Epithelial cell of prostate (primary cell): ENCODE measurements at places on chromosomes 5 and 9.

DNA sequence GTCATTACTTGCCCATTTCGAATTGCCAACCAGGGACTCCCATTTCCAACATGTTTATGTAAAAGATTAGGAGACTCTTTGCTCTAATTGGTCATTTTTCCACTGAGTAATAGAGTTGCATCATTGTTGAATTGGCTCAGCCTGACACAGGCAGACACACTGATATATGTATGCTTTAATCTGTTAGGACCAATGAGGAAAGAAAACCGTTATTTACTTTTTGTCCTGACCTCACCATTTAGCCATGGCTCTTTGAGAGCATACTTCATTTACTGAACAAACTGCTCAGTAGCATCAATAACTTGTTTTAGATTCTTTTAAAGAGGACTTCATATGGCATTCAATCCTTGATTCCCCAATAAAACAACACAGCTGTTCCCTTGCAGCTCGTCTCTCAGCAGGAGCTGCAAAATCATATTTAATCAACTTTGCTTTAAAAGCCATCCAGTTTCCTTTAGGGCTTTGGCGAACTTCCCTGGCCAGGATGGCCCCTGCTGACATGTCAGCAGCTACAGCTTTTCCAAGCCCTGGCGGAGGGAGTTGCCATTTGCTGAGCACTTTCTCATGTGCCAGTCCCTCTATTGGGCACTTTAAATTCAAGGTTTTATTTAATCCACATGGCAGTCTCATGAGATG, 251.5 kb upstream of the TNC start:
- DNase-seq: no peak

- DNase-seq: no peak
Observed at GRCh38 chr9:3810231-3810630, 284.4 kb upstream of the RFX3 start.

DNA sequence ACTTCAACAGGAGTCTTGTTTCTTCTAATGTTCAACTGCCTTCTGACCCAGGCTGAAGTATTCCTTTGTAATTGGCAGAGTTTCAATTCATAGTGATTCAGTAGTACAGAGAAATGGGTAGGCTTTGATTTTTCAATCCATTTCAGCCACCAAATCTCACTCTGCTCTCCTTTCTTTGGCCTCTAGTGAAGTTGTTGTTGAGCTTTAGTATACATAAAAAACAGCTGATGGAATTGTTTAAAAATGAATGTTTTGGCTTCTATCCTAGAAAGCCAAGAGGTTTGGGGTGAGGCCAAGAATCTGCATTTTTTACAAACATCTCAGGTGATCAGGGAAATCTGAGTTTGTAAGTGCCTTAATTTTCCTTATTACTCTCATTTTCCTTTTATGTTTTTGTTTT, 182.9 kb upstream of the MAP1B start:
- DNase-seq: no peak

DNA sequence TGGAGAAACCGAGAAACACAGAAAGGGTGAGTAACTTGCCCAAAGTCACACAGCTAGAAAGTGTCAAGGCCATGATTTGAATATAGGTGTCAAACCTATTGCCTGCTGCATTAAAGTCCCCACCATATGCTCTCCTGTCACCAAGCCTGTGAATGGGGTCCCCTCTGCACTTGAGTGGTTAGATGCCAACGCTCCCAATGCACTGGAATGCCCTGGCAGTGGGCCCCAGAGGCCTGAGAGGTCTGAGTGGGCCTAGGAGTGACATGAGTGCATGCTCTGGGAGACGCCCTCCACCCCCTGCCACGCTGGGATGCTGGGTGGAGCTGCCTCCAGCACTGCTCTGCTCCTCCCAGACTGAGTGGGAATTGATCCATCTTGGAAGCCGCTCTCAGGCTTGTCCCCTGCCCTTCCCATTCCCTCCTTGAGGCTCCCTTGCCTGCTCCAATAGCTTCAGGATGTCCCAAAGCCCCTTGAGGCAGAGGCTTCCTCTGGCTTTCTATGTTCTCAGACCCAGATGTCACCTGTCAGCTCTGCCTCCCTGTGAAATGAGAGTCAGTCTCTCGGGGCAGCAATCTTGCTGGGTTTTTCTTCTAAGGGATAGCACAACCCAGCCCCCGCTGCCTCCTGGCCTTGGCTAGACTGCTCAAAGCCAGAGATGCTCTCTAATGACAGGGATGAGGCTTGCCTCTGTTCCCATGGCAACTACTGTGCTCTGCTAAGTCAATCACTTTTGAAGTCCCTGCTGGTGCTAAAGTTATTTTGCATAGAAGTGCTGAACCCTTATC, 6.6 kb upstream of the ARSI start:
- no peak for DNase-seq

DNA sequence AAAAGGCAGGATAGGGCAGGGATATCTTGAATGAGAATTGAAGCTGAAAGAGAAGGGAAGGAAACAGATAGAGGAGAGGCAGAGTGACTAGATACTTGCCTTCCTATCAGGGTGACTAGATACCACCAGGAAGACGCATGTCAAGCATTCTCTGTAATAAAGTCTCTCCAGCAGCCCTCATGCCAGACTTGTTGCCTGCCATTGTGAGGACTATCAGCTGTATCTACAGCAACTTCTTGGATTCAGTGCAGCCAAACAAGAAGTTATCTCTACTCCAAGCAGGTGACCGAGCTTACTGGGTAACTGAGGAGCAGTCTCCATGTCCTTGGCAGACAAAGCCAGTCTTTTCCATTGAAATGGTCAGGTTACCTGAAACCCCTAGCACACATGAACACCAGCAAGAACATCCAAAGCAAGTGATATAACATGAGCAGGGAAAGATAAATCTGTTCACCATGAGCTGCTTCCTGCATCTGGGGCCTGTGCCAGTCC, 9.3 kb downstream of the SH3RF2 start:
- no peak for DNase-seq

GRCh38 chr9:37034938-37035647, 1.0 kb upstream of the PAX5 start:
- DNase-seq: no peak

DNA sequence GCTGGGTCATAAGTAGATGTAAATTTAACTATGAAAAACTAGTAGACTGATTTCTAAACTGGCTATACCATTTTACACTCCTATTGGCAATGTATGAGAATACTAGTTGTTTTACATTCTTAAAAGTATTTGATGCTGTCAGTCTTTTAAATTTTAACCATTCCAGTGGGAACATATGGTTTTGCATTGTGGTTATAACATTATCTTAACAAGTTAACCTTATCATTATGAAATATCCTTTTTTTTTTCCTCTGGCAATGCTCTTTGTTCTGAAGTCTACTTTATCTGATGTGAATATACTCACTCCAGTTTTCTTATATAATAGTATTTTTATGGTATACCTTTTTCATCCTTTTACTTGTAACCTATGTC, 548.9 kb upstream of the CLINT1 start:
- DNase-seq: no peak

GRCh38 chr9:122941582-122942234, 888 bp downstream of the RABGAP1 start:
- no peak for DNase-seq

DNA sequence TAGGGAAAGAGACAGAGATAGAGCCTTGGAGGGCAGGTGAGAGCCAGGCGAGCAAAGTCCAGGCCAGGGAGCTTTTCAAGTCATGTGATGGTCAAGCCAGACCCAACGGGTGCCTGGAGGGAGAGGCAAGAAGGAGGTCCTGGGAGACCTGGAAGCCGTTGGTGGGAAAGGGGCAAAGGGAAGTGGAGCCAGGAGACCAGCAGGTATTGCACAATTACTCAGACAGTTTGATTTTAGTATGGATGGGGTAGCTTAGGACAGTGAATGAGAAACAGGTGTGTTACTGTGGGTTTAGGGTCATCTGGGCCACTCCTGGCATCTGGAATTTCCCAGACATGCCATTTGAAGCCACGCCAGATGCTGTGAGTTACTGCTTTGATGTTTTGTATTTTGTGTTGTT, 5.1 kb downstream of the SECISBP2 start:
- no peak for DNase-seq

DNA sequence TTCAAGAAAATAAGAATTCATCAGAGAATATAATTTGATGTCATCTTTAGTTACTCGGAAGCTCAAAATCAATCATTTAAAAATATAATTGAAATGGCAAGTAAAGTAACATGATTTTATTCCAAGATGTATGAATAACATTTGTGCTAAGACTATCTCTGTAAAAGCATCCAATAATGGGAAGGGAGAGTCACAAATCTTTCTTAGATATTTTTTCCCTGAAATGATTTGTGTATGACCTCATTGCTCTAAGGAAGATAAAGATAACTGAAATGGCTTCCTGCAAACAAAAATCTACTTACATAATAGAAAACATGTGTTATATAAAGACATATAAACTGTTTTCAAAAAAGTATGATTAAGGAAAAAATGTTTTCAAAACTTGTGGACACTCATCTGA, 97.4 kb upstream of the FGF10 start:
- no peak for DNase-seq

DNA sequence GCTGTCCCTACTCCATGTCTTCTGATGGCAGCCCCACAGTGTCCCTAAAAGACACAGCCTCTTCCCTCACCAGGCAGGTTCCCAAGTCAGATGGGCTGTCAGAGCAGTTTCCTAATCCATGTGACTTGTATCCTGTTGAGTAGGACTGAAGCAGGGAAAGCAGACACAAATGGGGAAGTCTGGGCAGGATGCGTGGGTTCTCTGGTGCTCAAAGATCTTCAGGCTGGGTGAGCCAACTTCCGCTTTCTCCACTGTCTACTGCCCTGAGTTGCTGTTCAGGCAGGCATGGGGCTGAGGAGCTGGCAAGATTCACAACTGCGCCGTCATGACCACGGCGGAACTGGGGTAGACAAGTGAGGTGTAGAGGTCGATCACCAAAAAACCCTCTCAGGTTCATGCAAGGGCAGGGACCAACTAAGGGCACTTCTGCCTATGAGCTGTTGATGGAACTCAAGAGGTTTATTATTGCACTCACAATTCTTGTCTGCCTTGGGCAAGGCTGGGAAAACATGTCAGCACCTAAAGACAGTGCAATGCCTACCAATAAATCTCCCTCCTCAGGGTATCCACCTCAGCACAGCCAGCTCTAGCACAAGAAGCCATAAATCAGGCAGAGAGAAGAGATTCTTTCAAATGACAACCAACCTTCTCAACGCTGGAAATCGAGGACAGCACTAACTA, 83.4 kb downstream of the RAPGEF1 start:
- no peak for DNase-seq

GRCh38 chr9:82254646-82255367, 266.2 kb downstream of the SPATA31D1 start:
- no peak for DNase-seq

GRCh38 chr9:70261131-70261870, 2.5 kb downstream of the SMC5 start:
- DNase-seq: no peak

GRCh38 chr5:8912106-8912505, 633.8 kb downstream of the SEMA5A start:
- DNase-seq: no peak

- no peak for DNase-seq
Observed at GRCh38 chr9:89139455-89139854, 39.2 kb downstream of the SHC3 start.

DNA sequence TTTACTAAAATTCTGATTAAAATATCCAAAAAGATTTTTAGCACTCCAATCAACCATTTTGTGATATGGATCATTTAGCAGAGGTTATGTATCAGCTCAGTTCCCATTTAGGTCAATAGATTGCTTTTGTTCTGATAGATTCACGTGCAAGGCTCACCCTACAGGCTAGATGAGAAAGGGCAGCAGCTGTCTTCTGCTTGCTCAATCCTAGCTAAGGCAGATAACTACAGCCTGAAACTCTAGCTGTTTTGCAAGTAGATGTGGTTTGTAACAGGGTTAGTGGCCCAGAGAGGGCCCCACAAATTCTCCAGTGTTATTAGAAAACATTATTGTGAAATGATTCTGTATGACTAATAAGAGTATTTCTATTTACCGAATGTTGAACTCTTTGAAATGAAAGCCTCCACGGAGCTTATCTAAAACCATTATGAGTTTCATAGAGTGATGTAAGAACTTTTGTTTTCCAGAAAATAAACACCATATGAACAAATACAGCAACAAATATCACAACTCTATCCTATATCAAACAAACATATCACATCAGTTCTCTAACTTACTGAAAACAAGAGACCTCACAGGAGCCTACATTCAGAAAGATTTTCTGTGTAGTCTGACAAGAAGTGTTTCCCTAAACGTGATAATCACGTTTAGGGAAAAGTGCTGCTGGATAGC, 841.9 kb upstream of the ACO1 start:
- DNase-seq: peak; percentile 58

DNA sequence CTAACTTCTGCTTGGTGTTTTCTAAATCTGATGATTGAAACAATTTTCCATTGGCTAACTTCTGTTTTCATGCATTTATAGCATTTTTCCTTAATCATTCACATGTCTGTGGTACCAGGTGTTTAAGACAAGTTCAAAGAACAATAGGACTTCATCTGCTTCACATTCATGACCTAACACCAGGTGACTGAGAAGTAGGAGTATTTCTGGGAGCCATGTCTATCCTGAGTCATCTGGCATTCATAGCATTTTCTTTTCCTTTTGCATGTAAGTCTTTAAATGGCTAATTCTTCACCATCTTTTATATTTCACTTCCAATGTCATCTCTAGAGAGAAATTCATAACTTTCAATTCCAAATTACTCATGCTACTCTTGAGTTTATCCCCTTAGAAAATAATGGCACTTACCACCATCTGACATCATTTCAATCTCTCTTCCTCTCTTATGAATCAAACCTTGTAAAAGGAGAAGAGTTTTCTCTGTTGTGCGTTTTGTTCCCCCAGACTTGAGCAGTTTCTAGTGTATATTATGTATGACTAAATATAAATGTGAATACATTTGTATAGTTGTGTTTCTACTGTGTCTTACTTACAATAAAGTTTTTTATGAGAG, 1196.1 kb upstream of the CDH9 start:
- DNase-seq: no peak

DNA sequence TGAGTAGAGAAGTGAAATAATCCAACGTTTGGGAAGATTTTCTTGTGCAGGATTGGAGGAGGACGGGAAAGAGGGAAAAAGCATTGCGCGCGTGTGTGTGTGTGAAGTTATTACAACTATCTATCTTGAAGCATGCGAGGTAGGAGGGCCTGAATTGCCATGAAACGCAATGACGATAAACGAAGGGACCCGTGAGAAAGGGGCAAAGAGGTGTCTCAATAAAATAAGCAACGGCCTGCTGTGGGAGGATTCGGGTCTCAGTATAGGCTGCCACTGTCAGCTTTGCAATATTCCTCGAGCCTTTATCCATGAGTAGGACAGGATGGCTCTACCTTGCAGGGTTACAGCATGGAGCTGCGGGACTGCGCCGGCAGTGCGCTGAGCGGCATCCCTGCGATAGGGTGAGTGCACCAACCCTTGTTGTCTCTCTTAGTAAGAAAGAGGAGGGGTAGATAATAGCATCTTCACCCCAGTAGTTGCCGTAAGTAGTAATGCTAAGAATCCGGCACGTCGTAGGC, 631 bp upstream of the RCL1 start:
- DNase-seq: no peak

- no peak for DNase-seq
Observed at GRCh38 chr5:35850967-35851680, 5.6 kb upstream of the IL7R start.

GRCh38 chr9:24881361-24881760, 335.7 kb upstream of the IZUMO3 start:
- DNase-seq: no peak
